ENCODE measurements at places on chromosomes 12 and 14.

DNA sequence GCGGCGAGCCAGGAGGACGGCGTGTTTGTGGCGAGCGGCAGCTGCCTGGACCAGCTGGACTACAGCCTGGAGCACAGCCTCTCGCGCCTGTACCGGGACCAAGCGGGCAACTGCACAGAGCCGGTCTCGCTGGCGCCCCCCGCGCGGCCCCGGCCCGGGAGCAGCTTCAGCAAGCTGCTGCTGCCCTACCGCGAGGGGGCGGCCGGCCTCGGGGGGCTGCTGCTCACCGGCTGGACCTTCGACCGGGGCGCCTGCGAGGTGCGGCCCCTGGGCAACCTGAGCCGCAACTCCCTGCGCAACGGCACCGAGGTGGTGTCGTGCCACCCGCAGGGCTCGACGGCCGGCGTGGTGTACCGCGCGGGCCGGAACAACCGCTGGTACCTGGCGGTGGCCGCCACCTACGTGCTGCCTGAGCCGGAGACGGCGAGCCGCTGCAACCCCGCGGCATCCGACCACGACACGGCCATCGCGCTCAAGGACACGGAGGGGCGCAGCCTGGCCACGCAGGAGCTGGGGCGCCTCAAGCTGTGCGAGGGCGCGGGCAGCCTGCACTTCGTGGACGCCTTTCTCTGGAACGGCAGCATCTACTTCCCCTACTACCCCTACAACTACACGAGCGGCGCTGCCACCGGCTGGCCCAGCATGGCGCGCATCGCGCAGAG is 873 bp downstream of the PLXNC1 start:
- peak; percentile 60 for DNase-seq

GRCh38 chr14:50230701-50231474 is 490 bp downstream of the SOS2 start:
- DNase-seq: peak; percentile 70

- no peak for DNase-seq
These were observed 10.7 kb downstream of the POMT2 start for GRCh38 chr14:77310026-77310425.

GRCh38 chr12:102735104-102735503 is 181.9 kb downstream of the PAH start:
- DNase-seq: no peak

GRCh38 chr14:53016491-53016890 is 65.6 kb upstream of the FERMT2 start:
- DNase-seq: no peak

DNA sequence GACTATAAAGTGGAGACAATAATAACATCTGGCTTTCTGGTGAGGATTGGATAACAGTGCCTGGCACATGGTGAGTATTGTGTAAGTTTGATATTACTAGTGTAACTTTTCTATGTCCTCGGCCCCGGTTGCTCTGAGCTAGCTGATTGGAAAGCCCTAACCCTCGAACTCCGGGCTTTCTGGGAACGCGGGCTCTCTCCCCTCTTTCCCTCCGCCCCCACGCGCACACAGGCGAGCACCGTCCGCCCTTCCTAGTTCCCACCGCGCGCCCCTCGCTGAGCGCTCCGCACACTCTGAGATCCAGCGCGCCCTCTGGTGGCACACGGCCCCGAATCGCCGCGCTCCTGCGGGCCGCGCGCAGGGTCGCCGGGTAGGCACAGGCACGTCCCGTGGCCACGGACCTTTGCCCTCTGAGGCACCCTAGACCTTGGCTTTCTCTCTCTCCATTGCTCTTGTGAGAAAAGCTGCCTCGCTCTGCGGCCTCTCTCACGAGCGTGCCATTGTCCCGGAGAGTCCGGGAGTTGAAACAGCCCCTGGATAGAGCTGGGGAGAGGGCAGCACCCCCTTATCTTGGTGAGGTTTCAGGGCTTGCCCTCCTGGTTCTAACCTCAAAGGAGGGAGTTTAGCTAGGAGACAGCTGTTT is 23.2 kb upstream of the ESRRB start:
- peak; percentile 73 for DNase-seq

GRCh38 chr12:70756118-70756517 is 118.9 kb upstream of the PTPRB start:
- no peak for DNase-seq

DNA sequence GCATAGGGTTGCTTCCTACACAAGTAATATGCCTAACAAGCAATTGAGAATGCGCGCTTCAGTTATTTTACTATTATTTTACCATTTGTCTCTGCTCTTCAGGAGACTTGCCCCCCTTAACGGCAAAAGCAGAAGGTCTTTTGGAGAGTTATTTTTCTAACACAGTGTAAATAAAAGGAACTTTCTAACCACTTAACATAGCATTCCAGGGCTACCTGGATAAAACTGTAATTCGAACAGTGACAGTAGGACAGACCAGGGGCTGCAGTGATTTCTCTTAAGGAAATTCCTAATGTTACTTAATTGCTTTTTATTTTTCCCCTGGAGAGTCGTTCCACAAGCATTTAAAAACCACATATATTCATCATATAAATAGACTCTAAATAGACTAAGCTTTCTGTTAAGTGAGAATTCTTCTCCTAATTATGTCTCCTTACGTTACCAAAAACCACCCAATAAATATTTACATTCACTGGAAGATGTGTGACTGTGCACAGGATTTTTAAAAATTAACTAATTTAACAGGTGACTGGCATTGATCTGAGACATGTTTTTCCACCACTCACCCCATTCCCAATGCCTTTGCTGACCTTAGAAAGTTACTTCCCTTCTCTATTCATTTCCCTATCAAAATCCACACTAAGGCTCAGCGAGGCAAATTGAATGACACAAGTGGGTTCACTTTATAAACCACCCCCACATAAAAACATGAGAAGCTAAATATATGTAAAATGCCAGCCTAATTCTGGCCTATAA is 72.4 kb downstream of the RNF34 start:
- no peak for DNase-seq

DNA sequence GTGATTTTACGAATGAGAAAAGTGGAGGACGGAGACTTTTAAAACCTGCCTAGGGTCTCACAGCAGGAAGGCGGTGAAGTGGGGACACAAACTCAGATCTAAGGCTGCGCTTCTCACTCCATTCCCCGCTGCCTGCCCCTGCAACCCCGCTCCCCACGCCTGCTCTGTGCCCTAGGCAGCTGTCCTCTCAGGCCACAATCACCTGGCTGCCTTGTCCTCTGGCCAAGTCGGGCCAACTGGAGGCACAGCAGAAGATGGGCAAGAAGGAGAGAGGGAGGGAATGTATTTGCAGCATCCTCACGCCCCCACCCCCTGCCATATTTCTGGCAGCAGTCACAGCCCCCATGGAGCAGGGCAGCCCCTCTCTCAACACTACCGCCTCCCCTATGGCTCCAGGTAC is 94.9 kb downstream of the CHGA start:
- DNase-seq: no peak

- no peak for DNase-seq
These were observed 39.8 kb downstream of the SPRING1 start for GRCh38 chr12:116698116-116698515.

GRCh38 chr14:22395803-22396202 is 193.2 kb downstream of the DAD1 start:
- DNase-seq: no peak

GRCh38 chr14:73870525-73871235 is 16.0 kb upstream of the ZNF410 start:
- no peak for DNase-seq

- DNase-seq: no peak
These were observed 4.4 kb upstream of the RPAP3 start for GRCh38 chr12:47710278-47710677.

- peak; percentile 81 for DNase-seq
These were observed 24.1 kb downstream of the CEP83 start for GRCh38 chr12:94435511-94435927.

GRCh38 chr12:129186952-129187351 is 333.7 kb downstream of the GLT1D1 start:
- DNase-seq: no peak

DNA sequence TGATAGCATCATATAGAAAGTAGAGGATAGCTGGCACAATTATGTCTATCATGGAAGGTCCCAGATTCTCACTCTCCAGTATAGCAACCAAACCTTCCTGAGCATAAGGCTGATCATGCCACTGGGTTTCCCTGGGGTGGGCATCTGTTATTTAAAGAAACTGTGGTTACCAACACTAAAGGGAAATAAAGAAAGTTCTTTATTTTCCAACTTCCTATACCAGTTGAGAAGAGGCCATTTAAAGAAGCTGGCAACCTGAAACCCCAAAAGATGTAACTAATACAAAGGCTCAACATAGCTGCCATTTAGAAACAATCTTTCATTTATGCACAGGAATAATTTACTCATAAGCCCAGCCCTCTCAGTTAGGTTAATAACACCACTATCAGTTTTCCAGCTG is 3.1 kb downstream of the BCAT1 start:
- peak; percentile 39 for DNase-seq

- no peak for DNase-seq
These were observed 12.1 kb downstream of the DDX54 start for GRCh38 chr12:113173081-113173698.

DNA sequence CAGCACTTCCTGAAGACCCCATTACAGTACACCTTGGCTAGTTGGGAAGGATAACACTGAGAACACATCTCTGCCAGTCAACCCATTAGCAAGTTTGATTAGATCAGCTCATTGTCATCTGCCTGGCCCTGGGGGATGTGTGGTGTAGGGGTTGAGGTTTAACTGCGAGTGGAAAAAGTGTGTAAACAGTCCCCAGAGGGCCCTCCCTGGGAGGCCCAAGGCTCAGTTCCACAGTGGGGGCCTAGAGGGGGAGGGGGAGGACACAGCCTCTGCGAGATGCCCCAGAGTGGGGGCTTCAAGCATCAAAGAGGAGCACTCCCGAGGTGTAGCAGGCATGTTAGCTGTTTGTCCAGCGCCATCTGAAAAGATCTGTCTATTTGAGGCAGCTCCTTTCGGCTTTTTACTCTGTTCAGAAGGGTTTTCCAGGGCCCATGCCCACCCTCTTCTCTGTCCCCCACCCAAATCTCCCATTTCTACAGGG is 344 bp downstream of the LPAR5 start:
- peak; percentile 83 for DNase-seq

DNA sequence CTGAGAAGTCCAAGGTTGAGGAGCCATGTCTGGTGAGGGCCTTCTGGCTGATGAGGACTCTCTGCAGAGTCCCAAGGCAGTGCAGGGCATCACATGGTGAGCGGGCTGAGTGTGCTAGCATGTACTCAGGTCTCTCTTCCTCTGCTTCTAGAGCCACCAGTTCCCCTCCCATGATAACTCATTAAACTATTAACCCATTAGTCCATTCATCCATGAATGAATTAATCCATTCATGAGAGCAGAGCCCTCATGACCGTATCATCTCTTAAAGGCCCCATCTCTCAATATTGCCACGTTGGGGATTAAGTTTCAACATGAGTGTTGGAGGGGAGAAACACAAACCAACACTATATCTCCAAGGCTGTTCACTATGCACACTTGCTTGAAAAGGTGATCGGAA is 83.7 kb downstream of the TMEM30B start:
- DNase-seq: no peak

GRCh38 chr12:89474615-89475014 is 50.0 kb downstream of the GALNT4 start:
- no peak for DNase-seq

DNA sequence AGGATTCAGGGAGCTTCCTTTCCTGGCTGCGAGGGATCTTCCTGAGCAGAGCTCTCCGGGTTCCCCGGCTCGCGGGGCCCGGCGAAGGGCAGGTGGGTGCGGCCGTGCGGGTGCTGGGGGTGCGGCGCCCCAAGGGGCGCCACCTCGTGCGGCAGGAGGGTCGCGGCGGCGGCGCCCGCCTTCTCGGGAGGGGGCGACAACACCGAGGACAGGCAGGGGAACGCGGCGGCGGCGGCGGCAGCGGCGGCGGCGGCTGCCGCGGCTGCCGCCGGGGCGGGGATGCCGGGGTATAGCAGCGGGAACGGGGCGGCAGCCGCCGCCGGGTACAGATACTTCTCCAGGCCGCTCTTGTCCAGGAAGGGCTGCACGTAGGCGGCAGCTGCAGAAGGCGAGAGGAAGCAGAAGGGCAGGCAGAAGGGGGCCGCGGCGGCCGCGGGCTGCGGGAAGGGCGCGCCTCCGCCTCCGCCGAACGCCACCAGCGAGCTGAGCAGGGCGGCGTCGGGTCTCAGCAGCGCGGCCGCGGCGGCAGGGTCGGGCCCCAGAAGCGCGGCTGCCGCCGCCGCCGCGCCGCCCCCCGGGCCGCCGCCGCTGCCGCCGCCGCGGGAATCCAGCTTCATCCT is 2.7 kb downstream of the BHLHE41 start:
- peak; percentile 56 for DNase-seq

GRCh38 chr14:95440951-95441350 is 75.5 kb downstream of the SYNE3 start:
- DNase-seq: no peak

- no peak for DNase-seq
These were observed 573 bp downstream of the ARL6IP4 start for GRCh38 chr12:122981036-122981471.

GRCh38 chr12:107668320-107669098 is 17.1 kb upstream of the PWP1 start:
- no peak for DNase-seq

DNA sequence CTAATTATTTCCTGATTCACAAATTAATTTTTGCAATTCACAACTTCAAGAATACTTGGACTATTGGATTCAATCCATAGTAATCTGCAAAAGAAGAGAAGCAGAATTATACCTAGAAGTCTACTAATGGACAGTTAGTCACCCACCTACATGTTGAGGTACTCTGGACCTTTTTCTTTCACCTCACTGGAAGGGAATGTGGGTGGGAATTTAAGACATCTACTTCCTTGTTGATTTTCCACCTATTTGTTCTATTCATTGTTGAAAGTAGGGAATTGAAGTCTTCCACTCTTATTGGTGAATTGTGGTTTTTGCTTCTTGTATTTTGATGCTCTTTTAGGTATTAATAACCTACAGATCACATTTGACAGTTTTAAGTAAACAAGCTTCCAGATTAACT is 11.0 kb downstream of the RESF1 start:
- no peak for DNase-seq

DNA sequence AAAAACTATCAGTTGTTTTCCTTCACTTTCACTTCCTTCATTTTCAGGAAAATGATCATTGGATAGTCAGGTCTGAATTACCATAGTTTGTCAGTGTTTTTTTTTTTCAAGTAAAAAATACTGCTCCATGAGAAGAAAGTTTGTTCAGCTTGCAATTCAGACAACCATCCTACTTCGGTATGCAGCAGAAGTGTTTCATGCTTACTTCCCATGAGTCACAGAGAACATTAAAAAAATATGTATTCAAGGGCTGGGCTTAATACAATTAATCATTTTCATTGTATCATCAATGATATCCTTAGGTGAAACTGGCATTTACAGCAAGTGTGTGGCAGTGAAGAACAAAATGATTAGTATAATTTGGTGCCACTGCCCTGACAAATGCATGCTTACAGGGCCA is 21.6 kb downstream of the PYM1 start:
- DNase-seq: no peak

DNA sequence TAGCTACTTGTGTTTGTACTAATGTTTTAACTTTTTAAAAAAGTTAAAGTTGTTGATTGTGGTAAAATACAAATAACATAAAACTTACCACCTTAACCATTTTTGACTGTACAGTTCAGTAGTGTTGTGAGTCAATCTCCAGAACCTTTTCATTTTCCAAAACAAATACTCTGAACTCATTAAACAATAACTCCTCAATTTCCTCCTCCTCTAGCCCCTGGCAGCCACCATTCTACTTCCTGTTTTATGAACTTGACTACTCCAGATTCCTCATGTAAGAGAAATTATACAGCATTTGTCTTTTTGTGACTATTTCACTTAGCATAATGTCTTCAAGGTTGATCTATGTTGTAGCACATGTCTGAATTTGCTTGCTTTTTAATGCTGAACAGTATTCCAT is 299.1 kb upstream of the AMIGO2 start:
- DNase-seq: no peak

- DNase-seq: no peak
These were observed 77.5 kb upstream of the KRAS start for GRCh38 chr12:25328072-25328712.
